ENCODE measurements at places on chromosomes 12 and 14. TPM values are rescaled to one million over a fixed set of nuclear protein-coding genes. Genes with fewer than 3 reads are reported as not detected.

The CCDC88C gene
- 17.4 TPM for total RNA-seq

The PROX2 gene
- not detected for total RNA-seq

- no peak for DNase-seq
These were observed 4.7 kb upstream of the GPATCH2L start for GRCh38 chr14:76146976-76147375.

GRCh38 chr14:61584331-61584741 lies 111.0 kb upstream of the HIF1A start:
- DNase-seq: no peak

GRCh38 chr14:99194136-99194535 lies 77.9 kb downstream of the BCL11B start:
- DNase-seq: no peak

Measured in mesenteric fat pad (tissue), 1 donor.